ENCODE measurements at places on chromosomes 7 and 10.

DNA sequence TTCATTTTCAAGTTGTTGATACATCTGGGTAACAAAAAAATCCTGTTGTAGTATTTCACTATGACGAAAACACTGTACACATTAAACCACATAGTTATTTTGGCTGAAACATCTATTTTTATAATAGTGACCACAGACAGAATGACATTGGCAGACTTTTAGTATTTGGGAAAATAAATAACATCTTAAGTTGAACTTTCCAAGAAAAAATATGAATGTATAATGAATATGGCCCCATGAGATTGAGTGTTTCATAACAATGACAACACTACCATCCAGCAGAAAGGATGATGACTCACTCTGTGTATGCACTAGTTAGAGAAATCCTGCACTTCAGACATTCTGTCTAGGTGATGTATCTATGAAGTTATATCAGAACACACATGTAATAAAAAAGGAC, 118.1 kb downstream of the SEMA3D start:
- no peak for DNase-seq

DNA sequence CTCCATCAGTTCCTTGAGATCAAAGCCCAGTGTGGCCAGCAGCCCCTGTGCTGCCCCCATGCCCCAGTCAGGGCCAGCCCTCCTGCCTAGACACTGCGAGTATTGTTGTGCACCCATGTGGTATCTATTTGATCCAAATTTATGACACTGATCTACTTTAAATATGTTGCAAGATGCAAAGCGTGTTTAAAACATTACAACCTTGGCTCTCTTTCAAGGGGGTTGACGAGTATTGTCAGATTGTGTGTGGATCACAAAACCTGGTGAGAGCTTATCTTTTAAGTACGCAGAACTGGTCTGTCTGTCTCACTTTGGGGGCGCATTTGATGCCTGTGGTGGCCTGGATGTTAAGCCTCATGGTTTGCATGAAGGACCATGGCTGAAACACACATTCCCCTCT, 108.9 kb downstream of the COL13A1 start:
- no peak for DNase-seq

DNA sequence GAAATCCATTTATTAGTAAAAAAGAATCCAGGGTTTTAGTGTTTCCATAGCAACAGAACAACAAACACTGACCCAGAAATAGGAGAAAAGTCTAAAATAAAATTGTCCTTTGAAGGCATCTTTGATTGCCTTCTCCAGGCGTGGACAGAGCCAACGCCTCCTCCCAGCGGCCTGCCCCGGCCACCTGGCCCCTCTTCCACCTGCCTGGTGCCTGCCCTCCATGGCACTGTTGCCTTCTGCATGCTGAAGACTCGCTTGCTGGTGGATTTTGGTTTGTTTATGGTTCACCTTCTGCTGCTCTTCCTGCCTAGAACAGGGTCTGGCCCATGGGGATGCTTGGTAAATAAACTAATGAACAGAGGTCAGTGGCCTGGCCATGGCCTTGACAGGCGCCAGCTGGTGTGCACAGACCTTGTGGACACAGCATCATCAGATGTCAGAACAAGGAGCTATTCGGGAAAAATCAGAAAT, 107.4 kb downstream of the DYNC2I1 start:
- no peak for DNase-seq

- DNase-seq = no peak
Measured at GRCh38 chr10:13327534-13327933, 20.6 kb downstream of the SEPHS1 start.

GRCh38 chr7:100626055-100626454, 13.7 kb downstream of the MOSPD3 start:
- DNase-seq = no peak

DNA sequence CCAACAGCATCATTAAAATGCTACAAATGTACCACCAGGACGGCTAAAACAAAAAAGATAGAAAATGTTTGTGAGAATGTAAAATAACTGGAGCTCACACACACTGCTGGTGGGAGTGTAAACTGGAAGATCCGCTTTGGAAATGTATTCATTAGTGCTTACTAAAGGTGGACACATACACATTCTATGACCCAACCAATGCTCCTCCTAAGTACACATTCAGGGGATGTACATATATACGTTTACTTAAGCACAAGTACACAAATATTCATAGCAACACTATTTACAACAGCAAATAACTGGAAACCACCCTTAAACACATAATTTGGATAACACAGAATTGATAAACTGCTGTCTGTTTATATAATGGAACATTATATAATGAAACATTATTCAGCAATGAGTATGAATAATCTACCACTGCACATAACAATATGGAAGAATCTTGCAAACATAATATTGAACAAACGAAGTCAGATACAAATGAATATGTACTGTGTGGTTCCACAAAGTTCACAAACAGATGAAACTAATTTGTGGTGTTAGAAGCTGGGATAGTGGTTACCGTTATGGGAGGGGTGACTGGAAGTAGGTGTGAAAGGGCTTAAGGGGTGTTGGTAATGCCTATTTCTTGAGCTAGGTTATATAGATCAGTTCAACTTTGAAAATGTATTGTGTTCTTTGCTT, 52.1 kb downstream of the STRA8 start:
- DNase-seq = no peak

GRCh38 chr10:132593900-132594876, 56.6 kb downstream of the INPP5A start:
- DNase-seq = no peak

DNA sequence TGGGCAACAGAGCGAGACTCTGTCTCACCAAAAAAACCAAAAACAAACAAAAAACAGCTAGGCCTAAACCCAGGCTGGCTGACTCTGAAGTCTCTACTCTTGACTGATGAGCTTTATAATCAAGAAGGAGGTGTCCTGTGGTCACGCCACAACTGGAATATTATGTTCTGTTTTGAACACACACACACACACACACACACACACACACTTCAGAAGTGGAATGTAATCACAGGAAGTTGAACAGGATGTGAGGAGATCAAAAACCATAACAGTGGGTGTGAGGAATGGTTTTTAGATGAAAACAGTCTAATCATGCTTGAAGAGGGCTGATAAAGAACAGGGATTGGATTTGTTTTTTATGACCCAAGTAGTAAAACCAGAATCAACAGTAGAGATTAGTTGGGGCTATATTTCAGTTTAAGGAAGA, 51.1 kb upstream of the IL6 start:
- no peak for DNase-seq

DNA sequence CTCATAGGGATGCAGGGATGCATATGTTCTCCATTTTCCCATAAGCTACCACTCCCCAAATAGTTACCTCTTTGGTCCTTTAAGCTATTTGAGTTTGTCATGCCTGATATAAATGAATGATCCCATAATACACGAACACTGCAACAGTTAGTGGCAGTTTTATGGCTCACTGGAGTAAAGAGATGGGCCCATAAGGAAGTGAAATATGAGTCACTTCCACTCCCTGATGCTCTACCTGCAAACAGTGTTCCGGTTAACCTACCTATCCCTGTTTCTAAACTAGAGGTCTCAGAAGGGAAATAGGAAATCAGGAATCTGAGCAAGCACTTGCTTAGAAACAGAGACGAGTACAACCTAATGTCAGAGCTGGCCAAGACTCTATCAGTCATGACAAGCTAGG, 71.7 kb downstream of the CALD1 start:
- no peak for DNase-seq

DNA sequence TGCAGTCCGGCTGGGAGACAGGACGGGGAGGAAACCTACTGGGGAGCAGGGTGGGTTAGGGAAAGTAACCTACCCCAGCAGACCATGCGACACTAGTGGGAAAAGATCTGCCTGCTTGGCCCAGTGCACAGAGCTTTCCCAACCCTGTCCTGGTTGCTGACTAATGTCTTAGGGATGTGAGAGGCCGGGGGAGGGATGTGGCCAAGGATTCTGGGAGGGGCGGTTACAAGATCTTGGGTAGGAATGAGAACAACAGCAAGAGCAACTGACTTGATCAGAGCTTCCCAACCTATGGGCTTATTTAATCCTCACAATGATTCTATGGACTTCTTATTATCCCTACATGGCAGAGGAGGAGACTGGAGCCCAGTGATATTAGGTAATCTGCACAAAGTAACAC, 24.0 kb upstream of the EIF5AL1 start:
- DNase-seq = no peak

- DNase-seq = no peak
Measured at GRCh38 chr10:101550965-101551364, 37.1 kb downstream of the POLL start.

GRCh38 chr10:9992661-9993060, 1025.0 kb upstream of the CELF2 start:
- DNase-seq = no peak

GRCh38 chr7:2894118-2894940, 50.2 kb upstream of the GNA12 start:
- DNase-seq = peak; percentile 31

- no peak for DNase-seq
Measured at GRCh38 chr7:77975672-77976480, 177.3 kb downstream of the PHTF2 start.

DNA sequence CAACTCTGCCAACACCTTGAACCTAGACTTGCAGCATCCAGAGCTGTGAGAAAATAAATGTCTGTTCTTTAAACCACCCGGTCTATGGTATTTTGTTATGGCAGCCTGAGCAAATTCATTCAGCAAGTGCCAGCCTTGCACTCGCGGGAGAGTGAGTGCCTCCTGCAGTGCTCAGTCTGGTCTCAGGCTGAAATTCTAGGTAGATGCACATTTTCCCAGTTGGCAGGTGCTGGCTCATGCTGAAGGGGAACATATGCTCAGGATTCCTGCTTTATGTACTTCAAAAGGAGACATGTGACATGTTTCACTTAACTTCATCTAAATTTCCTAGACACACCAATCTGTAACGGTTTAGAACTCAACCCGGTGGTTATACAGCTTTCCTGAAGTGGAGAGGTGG, 170.8 kb downstream of the MGMT start:
- no peak for DNase-seq

DNA sequence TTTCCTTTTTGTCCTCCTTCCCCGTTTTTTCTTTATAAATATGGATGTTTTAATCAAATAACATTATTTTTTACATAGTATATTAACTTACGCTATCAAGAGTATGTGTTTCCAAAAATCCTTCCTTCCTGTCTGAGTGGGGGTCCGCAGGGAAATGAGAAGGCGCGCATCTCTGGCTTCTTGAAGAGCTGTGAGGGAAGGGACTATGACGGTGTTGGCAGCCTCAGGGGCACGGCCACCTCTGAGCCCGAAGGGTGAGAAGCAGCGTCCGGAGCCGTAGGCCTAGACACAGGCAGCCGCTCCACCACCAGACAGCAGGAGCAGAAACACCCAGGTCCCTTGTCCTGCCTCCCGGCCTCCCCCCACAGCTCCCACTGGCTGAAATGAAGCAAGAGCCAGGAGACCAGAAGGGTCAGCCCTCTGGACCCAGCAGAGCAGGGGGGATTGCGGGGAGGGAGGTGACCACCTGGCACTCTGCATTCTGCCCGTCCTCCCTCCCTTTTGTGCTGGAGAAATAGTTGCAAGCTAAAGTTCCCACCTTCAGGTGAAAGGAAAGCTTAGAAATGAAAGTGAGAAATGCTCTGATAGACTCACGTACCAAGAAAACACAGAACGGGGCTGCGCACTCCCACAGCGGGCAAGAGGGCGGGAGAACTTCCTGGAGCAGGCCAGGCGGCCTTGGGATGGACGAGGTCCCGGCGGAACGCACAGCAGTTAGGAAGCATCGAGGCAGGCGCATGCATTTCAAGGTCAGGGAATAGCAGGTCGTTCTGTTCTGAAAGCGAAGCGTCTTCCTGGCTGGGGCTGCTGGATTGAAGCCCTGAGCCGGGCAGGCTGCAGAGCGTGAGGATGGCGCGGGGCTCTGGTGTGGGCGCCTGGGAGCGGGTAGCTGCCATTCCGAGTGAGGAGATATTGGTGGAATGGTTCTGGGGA, 105.5 kb downstream of the GALNT11 start:
- DNase-seq = no peak

DNA sequence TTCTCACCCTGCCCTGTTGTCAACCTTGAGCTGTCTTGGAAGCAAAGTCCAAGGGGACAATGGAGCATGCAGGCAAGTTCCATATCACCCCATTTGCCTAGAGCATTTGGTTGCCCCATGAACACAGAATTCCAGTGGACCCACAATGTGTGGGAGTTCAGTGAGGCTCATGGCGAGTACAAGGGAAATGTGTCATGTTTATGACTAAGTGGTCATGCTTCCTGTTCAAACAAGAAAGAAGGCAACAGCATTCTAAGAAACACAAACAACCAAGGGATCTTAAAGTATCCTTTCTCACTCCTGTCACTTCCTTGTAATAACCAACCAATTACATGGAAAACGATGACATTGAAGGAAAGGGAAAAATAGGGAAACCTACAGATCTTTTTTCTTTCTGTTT, 513.0 kb downstream of the INHBA start:
- DNase-seq = no peak

GRCh38 chr7:126589068-126589684, 663.6 kb downstream of the GRM8 start:
- DNase-seq = no peak
